ENCODE measurements at places on chromosomes 3 and 15.

- no peaks in the 10 kb centered on the region for H3K36me3 ChIP-seq
- H3K27ac ChIP-seq, result no peak overlapping the region
- DNase-seq, result no peak
These were observed 8.6 kb upstream of the LIPC start for GRCh38 chr15:58423205-58423604.

DNA sequence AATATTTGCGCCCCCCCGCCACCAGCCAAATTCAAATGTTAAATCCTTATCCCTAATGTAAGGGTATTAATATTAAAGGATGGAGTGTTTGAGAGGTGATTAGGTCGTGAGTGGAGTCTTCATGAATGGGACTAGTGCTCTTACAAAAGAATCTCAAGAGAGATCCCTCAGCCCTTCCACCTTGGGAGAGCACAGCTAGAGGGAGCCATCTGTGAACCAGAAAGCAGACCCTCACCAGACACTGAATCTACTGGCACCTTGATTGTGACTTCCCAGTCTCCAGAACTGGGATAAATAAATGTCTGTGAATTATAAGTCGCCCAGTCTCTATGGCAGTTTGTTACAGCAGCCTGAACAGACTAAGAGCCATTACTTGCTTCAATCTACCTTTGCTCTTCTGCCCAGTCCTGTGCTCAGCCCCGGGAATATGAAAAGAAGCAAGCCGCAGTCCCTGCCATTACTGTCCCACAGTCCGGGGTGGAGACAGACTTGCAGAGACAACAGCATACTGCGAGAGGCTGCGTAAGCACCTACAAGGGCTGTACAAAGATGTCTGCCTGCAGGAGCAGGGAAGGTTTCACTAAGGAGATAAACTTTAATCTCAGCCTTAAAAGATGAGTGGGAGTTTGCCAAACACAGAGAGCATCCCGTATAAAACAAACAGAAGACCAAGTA, 110.7 kb upstream of the TMCO5A start:
- H3K36me3 ChIP-seq, result no peaks in the 10 kb centered on the region
- no peak for DNase-seq
- no peaks in the 10 kb centered on the region for H3K4me1 ChIP-seq
- H3K4me3 ChIP-seq, result no peak overlapping the region
- H3K27me3 ChIP-seq, result no peaks in the 10 kb centered on the region

- H3K27me3 ChIP-seq, result no peaks in the 10 kb centered on the region
- H3K4me1 ChIP-seq, result no peaks in the 10 kb centered on the region
- peaks cover 3% of the 10 kb centered on the region for H3K36me3 ChIP-seq
These were observed 77.4 kb downstream of the SNRK start for GRCh38 chr3:43363621-43364266.

DNA sequence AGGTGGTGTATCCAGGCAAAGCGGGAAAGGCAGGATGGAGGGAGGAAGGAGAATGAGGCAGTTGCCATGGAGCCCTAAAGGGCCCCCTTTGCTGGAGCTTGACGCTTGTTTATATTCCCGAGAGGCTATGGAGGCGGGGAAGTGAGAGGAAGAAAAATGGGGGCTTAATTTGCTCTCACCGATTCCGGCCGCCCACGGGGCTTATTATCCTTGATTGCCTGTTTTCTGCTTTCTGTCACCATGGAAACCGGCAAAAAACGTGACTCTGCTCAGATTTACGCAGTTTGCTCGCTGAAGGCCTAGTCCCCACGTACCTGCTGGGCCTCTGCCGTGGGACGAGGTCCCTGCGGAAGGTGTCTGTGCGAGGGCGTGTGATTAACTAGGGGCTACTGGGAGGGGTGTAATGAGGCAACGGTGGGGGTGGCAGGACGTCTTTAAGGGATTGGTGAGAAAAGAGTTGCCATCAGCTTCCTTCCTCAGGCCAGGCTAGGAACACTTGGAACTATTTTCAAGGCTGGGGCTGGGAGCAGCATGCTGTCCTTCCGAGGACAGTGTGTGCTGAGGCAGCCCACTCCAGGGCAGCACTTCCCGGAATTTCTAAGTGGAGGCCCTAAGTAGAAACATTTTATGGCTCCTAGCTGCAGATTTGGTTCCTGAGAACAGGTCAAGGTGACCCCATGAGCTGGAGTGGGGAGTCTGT, 110.8 kb upstream of the NDN start:
- peaks cover 50% of the 10 kb centered on the region for H3K4me1 ChIP-seq
- H3K27ac ChIP-seq, result peak overlapping the region; percentile 100
- H3K4me3 ChIP-seq, result peak overlapping the region; percentile 78
- peaks cover 35% of the 10 kb centered on the region for H3K36me3 ChIP-seq

DNA sequence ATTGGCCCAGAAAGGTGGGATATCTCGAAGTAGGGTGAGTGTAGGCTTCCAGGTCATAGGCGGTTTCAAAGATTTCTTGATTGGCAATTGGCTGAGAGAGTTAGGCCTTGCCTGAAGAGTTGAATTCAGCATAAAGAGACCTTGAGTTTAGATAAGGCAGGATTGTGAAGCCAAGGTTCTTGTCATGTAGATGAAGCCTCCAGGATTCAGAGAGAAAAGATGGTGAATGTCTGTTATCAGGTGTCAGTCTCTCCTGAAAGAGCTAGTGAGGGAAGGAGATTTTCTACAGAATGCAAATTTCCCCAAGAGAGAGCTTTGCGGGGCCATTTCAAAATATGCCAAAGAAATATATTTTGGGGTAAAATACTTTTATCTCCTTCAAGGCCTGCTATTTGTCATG, 217.0 kb upstream of the TLE3 start:
- no peaks in the 10 kb centered on the region for H3K36me3 ChIP-seq

DNA sequence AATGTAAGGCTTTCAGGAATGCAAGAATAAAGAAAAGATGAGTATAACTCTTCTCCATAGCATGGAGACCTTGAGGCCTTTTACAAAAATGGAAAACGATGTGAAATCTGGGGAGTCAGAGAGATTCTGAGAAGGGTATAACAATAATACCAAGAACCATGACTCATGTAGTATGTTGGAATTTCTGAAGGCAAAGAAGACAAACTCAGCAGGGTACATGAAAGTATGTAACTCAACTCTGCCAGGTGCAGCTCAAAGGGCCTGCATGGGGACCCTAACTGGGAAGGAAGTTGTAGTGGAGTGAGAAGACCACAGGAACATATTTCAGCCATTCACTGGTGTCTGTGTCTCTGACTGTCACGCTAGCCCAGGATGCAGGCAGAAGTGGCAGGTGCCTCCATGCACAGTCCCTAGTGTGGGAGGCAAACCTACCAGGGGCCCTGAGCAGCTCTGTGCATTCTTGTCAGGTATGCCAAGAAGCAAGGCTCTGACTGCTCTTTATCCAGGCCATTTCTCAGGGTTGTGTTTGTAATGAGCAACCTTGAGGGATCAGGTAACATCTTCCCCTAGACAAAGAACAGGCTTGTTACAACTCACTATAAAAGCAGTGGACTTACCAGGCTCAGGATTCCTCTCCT, 57.2 kb downstream of the GPR156 start:
- H3K4me3 ChIP-seq, result no peak overlapping the region
- H3K27me3 ChIP-seq, result no peaks in the 10 kb centered on the region
- DNase-seq, result no peak
- no peaks in the 10 kb centered on the region for H3K36me3 ChIP-seq
- no peaks in the 10 kb centered on the region for H3K4me1 ChIP-seq

- no peaks in the 10 kb centered on the region for H3K27me3 ChIP-seq
- no peaks in the 10 kb centered on the region for H3K36me3 ChIP-seq
- DNase-seq, result no peak
- H3K4me3 ChIP-seq, result no peak overlapping the region
- no peaks in the 10 kb centered on the region for H3K4me1 ChIP-seq
These were observed 86.6 kb upstream of the NEO1 start for GRCh38 chr15:72965671-72966070.

- H3K4me1 ChIP-seq, result peaks cover 14% of the 10 kb centered on the region
- no peaks in the 10 kb centered on the region for H3K36me3 ChIP-seq
- H3K27me3 ChIP-seq, result no peaks in the 10 kb centered on the region
- no peak overlapping the region for H3K4me3 ChIP-seq
These were observed 29.7 kb downstream of the HDC start for GRCh38 chr15:50235794-50236193.

GRCh38 chr3:44875596-44875995, 1.2 kb downstream of the TGM4 start:
- no peak overlapping the region for H3K27ac ChIP-seq
- H3K36me3 ChIP-seq, result no peaks in the 10 kb centered on the region
- no peaks in the 10 kb centered on the region for H3K4me1 ChIP-seq
- no peak overlapping the region for H3K4me3 ChIP-seq

All from neural crest cell (in vitro differentiated cells).